Tongue (tissue), 3 donors: ENCODE measurements at places on chromosomes 5 and 9. TPM values are rescaled to one million over a fixed set of nuclear protein-coding genes. Genes with fewer than 3 reads are reported as not detected.

The CEMIP2 gene
- 44.5 TPM for total RNA-seq

The PRR16 gene
- 5.2 TPM for total RNA-seq

- no peak for DNase-seq
Observed at GRCh38 chr9:99103054-99103895, 1.6 kb upstream of the TGFBR1 start.

DNA sequence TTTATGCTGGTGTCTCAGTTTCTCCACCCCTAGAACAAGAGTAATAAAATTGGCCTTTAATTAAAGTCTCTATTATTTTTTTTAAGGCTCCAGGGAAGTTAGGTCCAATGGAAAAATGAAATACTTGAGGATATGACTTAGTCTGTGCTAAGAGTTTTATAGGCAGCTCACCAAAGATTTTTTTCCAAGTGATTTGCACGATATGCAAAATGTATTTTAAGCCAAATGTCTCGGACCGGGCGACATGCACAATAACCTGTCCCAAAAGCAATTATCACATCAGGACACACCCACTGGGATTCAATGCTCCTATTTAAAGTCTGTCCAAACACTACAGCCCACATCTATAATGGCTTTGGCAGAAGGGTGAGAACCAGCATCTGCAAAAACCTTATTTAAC is 136.1 kb upstream of the ANKH start:
- DNase-seq, result peak; percentile 13

The CNTNAP3B gene
- total RNA-seq, result 14.0 TPM

- no peak for DNase-seq
Observed at GRCh38 chr9:81108391-81108790, 581.0 kb downstream of the TLE1 start.

The RANBP3L gene
- 8.4 TPM for total RNA-seq

DNA sequence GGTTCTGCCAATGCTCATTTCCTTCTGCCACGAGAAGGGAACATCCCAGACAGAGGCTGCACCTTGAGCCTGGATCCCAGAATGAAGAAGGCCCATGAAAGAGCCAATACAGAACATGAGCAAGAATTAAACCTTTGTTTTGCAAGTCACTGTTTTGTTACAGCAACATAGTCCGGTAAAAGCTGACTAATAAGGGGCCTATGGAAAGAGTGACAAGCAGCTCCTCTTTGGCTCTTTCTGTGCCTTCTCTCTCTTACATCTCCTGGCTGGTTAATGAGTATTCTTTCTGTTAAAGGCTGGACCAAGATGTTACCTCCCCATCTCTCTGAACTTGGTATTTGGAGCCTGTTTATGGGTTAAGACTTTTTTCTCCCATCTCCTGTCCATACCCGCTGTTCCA is 10.8 kb downstream of the GFRA3 start:
- DNase-seq, result no peak

GRCh38 chr9:5493679-5494511 is 16.4 kb upstream of the PDCD1LG2 start:
- DNase-seq, result no peak

DNA sequence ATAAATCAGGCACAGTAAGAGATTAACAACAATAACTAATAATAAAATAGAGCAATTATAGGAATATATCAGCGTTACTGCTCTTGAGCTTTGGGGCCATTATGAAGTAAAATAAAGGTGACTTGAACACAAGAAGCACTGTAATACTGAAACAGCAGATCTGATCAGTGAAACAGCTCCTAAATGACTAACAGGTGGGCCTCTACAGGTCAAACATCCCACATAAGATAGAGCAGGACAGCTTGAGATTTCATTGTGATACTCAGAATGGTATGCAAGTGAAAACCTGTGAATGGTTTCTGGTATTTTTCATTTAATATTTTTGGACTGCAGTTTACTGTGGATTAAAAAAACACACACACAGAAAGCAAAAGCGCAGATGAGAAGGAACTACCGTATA is 24.0 kb upstream of the MAP3K1 start:
- DNase-seq, result no peak

DNA sequence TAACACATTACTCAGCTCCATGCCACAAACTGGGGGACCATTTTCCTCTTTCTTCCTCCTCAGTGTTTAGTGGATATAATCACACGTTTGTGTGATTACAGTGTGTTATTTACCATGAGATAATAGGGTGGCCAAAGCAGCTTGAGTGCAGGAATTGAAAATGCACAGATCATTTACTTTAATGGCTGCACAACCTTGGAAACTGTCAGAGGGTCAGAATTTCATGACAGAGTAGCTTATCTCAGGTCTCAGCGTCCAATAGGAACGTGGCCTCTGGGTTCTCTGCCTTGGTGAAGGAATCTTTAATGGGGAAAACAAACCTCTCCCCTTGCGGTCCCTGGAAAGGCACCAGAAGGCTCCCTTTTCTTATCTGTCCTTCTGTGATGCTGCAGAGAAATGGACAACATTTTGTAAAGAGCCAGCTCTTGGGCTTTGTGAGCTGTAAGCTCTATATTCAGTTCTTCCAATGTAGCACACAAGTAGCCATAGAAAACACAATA is 87.4 kb upstream of the CD180 start:
- no peak for DNase-seq

- peak; percentile 80 for DNase-seq
Observed at GRCh38 chr5:79020861-79021561, 35.9 kb upstream of the ARSB start.

The PRRC2B gene
- total RNA-seq, result 111 TPM

DNA sequence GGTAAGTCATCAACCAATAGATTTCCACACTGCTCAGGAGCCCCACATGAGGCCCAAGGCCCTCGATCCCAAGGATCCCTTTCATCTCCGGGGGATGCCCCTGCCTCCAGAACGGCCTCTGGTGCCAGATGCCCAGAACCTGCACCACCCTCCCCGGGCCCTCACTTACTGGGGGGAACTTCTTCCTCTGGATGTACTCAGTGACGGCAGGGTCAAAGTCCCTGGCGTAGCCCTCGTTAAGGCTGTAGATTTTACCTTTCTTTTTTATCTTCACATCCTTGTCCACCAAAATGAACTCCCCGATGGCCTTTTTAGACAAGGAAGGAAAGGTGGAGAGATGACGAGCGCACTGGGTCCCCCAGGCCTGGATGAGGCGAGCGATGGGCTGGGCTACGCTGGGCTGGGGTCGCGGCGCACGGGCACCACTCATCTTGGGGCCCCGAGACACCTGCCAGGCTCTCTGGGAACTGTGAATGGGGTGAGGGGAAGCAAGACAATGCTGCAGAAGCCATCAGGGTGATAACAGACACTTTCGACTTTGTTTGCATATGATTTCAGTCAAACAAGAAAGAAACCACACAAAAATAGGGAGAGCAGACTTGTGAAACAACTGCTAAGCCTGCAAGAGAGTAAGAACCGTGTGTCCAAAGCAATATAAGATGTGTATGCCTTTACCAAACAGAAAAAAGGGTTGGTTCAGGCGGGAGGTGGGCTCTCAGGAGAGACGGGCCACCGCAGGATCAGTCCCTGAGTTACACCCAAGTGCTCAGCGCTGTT is 13.2 kb upstream of the FBP2 start:
- DNase-seq, result no peak

DNA sequence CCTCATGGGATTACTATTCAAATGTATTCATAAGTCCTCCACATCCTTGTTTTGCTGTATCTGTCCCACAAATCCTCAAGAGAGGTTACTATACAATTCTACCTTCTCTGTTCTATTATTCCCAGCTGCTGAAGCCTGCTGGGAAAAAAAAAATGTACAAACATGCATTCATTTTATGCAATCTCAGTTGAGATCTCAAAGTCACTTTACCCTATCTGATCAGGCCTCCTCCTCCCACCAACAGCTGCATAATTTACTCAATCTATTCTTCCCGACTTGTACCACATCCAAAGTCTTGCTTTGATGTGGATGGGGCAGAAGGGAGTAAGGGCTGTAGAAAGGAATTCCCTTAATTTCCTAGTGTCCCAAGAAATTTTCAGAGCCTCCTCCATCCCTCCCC is 28.6 kb downstream of the PSIP1 start:
- DNase-seq, result no peak

The SLC45A2 gene
- not detected for total RNA-seq

DNA sequence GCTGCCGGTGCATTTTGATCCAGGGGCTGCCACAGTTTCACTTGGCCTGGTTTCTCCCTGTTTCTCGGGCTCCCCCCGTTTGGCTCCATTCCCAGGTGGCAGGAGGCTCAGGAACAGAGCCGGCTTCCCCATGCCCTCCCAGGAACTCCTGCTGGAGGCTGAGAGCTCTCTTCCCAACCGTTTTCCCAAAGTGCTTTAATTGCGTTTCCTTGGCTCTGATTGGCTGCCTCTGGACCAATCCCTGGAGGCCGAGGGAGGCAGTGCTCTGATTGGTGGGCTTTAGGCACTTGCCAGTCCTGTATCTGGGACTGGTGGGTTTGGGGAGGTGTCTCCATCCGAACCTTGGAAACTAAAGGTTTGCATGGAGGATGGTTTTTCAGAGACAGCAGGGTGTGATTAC is 4.9 kb downstream of the TSPAN17 start:
- no peak for DNase-seq

The CMBL gene
- 42.9 TPM for total RNA-seq

GRCh38 chr9:86082870-86083269 is 16.5 kb downstream of the GOLM1 start:
- peak; percentile 15 for DNase-seq

DNA sequence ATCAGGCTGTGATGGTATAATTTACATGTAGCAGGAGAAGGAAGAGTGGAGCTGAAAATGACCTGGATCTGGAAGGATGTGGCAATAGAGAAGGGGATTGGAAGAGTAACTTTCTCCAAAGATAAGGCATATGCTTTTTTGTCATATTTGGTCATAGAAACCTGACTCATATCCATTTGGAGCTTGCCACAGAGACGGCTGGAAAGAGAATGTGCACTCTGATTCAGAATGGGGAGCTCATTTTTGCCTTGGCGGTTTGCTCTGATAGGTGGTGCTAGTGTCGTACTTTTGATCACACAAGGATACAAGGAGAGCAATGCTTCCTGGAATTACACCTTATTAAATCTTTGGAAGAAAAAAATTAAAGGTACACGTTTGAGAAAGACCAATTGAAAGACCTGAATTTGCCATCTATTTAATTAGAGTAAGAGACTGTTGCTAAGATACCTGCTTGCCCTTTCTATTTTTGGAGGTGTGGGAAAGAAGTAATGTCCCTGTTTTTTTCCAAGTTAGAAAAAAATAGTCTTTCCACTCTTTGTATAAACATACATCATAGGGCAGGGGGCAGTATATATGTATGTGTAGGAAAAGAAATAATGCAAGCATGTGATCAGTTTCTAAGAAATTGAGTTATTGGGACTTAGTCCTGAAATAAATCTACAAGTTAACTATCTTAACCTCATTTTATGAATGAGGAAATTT is 5.4 kb downstream of the LSM11 start:
- no peak for DNase-seq

DNA sequence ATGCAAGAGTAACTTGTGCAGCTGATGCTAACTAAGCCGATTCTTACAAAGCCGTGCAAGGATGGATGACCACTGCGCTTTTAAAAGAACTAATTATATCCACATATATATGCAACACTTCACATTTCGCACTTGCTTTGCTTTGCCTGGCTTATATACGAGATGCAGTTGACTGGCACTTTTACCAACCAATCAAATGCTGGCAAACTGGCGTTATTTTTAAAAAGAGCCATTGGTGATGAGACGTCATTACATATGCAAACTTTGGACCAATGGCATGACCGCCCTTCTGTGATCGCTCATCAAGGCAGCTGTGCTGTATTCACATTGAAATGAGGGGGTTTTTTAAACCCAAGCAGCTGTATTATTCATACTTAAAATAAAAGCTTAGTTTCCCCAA is 1147.7 kb upstream of the WWC1 start:
- no peak for DNase-seq

The PDE6A gene
- total RNA-seq, result 0.31 TPM

GRCh38 chr5:80905405-80905804 is 54.8 kb upstream of the RASGRF2 start:
- DNase-seq, result no peak

DNA sequence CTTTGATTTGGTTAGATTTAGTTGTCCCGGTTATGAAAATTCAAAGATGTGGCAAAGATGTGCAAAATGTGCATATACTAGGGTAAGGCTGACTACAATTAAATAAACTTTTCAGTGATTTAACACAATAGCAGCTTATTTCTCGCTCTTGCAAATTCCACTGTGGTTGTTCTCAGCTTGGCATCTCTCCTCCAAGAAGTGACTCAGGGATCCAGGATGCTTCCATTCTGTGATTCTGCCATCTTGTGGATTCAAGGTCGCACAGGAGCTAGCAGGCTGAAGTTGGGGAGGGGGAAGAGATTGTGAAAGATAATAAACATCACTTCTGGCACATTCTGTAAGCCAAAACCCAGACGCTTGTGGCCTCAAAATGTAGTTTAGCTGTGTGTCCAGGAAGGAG is 60.1 kb upstream of the TGFBR1 start:
- no peak for DNase-seq

The LIFR gene
- 69.6 TPM for total RNA-seq

DNA sequence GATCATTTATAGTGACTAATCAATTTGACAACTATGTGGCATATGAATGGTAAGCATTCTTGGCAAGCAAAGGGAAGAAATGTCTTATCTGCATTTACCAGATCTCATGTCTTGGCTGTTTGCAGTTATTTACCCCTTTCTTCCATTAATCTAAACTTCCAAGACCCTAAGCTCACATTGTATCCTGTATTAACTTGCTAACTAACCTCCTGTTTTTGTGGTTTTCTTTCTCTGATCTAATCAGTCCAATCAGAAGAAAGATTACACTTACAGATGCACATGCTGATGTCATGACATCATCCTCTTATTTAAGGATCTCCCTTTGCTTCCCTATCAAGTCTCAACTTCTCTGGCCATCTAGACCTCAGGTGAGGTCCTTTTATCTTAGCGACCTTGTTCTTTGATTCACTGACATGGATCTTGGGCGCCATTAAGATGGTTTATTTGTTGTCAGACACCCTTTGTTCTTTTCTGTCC is 95.5 kb downstream of the F2RL2 start:
- no peak for DNase-seq

GRCh38 chr9:113309204-113309813 is 6.1 kb upstream of the RNF183 start:
- peak; percentile 68 for DNase-seq

The TEK gene
- total RNA-seq, result 28.7 TPM

- DNase-seq, result no peak
Observed at GRCh38 chr5:172598251-172599203, 42.5 kb upstream of the NEURL1B start.

The CD72 gene
- total RNA-seq, result 1.7 TPM

- DNase-seq, result no peak
Observed at GRCh38 chr9:38177680-38178079, 108.7 kb upstream of the SHB start.

- DNase-seq, result peak; percentile 96
Observed at GRCh38 chr5:172380987-172381643, 73.2 kb downstream of the SH3PXD2B start.

The SPOCK1 gene
- total RNA-seq, result 12.3 TPM

The ADAMTS6 gene
- total RNA-seq, result 8.1 TPM

DNA sequence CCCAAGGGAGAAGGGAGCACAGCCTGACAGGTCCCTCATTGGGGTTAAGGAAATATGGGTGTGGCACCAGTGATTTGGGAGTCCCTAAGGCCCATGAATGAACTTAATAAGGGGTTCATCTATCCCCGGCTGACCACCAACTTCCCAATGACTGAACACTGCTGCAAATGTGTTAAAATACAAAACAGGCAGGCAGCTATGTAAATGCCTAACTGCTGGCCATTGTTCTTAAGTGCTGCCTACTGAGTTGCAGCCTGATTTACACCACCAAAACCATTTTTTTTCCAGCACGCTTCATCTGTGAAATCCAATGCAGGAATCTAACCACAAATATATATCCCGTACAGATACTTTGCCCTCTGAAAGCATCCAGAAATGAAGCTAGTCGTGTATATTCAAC is 478.5 kb downstream of the PTPRD start:
- DNase-seq, result no peak

- no peak for DNase-seq
Observed at GRCh38 chr5:144189800-144190429, 19.2 kb downstream of the KCTD16 start.

The TRIM36 gene
- total RNA-seq, result 1.8 TPM
